ENCODE measurements at places on chromosomes 2 and 18.

DNA sequence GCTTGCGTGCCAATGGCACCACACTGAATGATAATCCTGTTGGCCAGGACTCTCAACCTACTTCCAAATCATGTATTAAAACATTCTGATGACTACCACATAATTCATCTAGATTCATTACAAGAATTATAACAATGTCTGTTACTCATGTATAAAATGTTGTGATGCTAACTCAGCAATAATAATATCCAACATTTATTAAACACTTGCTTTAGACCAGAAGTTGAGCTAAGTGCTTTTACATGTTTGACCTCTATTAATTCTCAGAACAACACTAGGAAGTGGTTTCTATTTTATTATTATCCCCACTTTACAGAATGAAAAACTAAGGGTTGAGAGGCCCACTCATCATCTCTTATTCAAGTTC is 178.4 kb downstream of the LNPK start:
- no peak for DNase-seq

GRCh38 chr18:75353357-75353756 is 74.1 kb downstream of the SMIM21 start:
- DNase-seq, result no peak

DNA sequence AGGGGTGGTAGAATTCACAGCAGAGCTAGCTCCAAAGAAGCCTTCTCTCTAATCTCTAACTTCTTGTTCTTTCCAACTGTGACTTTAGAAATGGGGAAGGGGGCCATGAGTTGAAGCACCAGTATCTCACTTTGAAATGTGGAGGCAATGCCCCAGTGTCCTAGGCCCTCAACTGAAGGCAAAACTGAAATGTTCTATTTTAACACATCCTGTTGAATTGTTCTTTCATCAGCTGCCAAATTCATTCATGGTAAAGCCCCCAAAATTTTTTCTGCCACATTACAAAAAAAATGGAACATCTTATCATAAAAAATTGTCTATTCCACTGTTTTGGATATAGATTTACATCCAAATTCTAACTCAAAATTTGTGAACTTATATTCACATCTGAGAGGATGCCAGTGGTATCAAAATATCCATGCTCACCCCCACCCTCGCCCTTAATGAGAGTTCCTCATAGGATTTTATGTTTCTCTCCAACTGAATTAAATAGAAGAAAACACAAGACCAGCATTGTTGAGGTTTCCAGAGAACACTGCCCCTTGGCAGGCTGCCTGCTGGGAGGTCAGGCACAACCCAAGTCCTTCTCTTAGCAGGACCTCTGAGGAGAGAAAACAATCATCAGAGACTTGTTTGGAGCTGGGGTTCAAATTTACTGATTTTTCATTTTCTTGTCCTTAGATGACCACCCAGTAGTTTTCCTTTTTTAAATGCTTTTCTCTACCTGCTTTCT is 147.4 kb upstream of the PGAP1 start:
- DNase-seq, result peak; percentile 58

- no peak for DNase-seq
These were observed 93.9 kb upstream of the RMDN2 start for GRCh38 chr2:37831081-37831780.

- no peak for DNase-seq
These were observed 479.6 kb downstream of the DPP10 start for GRCh38 chr2:114922076-114922475.

GRCh38 chr2:173760553-173760952 is 204.6 kb downstream of the SP3 start:
- DNase-seq, result no peak

GRCh38 chr2:119645173-119645855 is 33.7 kb upstream of the TMEM177 start:
- peak; percentile 53 for DNase-seq

DNA sequence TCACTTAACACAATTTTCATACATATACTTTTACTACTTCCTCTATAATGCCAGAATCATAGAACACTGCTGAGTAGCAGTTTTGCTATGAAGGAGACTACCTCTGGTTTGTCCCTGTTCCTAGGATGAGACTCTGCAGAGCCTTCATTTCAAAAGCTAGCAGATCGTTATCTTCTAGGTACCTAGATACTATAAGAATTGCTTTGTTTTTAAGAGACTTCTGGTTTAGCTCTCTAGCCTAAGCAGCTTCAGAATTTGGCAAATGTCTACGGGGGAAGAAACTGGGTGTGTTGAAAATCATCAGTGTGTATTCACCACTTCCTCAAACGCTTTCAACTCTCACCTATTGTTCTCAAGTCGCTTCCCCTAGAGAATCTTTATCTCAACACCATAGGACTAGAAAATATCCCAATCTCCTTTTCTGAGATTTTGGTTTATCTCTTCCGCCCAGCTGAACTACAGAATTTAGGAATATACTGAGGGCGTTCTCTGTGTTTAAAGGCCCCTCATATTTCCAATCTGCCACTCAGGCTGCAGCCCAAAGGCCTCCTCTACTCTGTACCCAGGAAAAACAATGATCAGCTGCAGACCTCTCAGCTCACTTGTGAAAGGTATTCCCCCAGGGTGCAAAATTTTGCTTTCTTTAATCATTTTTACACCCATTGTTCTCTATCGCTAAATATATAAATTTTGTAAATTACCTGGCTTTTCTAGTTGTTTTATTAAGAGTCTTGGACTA is 28.7 kb downstream of the SMAD2 start:
- DNase-seq, result no peak

- DNase-seq, result no peak
These were observed 26.8 kb downstream of the DIS3L2 start for GRCh38 chr2:231988179-231988866.

GRCh38 chr2:210318486-210318885 is 3.5 kb upstream of the MYL1 start:
- DNase-seq, result no peak

GRCh38 chr18:32383050-32383819 is 87.4 kb downstream of the GAREM1 start:
- DNase-seq, result no peak

- no peak for DNase-seq
These were observed 253.5 kb downstream of the NCKAP5 start for GRCh38 chr2:133314795-133315194.

DNA sequence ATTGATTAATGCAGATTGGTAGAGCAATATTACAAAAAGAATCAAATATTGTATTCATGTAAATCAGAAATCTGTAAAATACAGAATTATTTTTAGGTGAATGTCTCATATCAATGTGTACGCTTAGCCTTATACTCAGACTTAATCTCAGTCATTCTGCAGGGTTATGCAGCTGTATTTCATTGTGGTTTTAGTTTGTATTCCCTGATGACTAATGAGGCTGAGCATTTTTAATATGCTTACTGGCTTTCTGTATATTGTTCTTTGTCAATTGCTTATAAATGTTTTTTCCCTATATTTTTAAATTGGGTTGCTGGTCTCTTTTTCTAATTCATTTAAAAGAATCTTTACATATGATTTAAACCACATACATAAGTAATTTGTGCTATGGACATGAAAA is 50.1 kb downstream of the CDH19 start:
- DNase-seq, result no peak

DNA sequence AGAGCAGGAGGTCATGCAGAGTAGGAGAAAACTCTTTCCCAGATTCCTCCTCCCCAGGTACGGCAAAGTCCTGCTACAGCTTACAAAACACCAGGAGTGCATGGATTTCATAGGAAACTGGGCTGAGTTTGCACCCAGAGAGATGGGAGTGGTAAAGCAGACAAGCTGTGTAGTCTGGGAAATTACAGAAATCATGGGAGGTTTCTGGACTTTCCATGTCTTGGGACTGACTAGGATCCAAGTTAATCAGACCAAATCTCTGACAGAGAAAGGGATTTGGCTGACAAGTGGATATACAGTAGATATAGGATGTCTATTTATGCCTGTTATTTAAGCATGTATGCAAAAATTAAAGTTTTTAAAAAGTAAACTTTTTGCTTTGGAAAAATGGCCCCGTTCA is 205.4 kb upstream of the ACVR2A start:
- DNase-seq, result no peak

GRCh38 chr2:72989770-72990556 is 72.6 kb downstream of the EMX1 start:
- no peak for DNase-seq

Measured in brain (organoid and tissue), 16 donors.